Iris pigment epithelial cell (primary cell): ENCODE measurements at places on chromosomes 7 and 10.
A peak's percentile ranks its signal among the peaks of the same experiment; 100 is the strongest.

GRCh38 chr10:8416192-8416701 lies 361.8 kb downstream of the GATA3 start:
- DNase-seq, result no peak

GRCh38 chr10:87771871-87772500 lies 46.0 kb downstream of the ATAD1 start:
- peak; percentile 32 for DNase-seq

- no peak for DNase-seq
Observed at GRCh38 chr7:55887821-55888247, 578 bp downstream of the ZNF713 start.

- no peak for DNase-seq
Observed at GRCh38 chr10:123553810-123554430, 112.2 kb upstream of the GPR26 start.

DNA sequence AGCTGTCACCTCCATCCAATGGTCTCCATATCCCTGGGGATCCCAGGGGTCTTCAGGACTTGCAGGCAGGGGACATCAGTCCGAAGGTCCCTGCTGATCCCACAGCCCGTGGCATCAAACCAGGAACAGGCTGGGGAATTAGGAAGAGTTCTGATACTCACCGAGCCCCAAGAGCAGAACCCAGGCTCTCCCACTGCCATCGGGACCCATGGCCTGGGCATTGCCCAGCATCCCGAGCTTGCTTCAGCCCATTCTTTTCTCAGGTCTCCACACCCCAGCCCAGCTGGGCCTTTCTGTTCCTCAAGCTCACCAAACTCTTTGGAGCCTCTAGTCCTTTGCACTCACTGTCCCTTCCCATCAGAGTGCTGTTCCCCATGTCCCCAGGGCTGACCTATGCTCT lies 280.9 kb downstream of the GRID1 start:
- DNase-seq, result no peak

- DNase-seq, result no peak
Observed at GRCh38 chr7:158076215-158076614, 511.4 kb downstream of the PTPRN2 start.

GRCh38 chr10:106450966-106451365 lies 713.5 kb downstream of the SORCS1 start:
- DNase-seq, result peak; percentile 28

DNA sequence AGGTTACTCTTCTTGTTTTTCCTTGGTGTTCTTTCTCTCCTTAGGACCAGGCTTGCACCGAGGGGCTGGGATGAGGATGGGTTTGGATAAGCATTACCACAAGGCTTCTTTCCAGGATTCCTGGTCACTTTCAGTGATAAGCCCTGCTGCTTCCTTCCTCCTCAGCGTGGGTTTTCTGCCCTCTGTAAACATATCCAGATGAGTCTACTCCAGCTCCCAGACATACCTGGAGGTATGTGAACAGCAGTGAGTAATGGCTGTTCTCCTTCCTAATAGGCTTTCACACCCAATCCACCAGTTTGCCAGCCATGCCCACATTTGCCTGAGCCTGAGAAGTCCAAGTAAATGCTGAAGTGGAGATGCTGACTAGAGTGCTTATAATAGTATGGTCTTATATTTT lies 229.8 kb upstream of the YAE1 start:
- DNase-seq, result peak; percentile 18

GRCh38 chr7:115749924-115750323 lies 280.6 kb downstream of the TFEC start:
- no peak for DNase-seq

DNA sequence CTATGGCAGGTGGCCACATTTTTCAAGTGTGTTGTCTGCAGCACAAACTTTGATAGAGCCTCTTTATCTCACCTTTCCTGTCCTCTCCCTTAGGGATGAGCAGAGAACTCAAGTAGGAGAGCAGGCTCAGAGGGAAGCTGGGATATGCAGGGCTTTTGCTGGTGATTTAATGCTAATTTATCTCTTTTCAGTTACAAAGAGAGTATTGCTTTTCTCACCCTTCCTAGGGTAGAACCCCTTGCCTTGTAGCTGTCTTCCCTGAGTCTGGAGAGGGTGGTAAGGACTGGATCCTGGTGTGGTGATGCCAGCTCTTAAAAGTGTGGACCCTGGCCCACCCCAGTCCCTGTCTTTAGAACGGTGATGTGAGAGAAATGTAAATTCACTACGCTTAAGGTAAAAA lies 1061.4 kb downstream of the TYW1 start:
- DNase-seq, result no peak

GRCh38 chr10:87594864-87595263 lies 64.8 kb upstream of the PAPSS2 start:
- DNase-seq, result no peak

- DNase-seq, result no peak
Observed at GRCh38 chr10:132834311-132834761, 48.4 kb upstream of the NKX6-2 start.
